ENCODE measurements at places on chromosomes 3 and 15.
A peak's percentile ranks its signal among the peaks of the same experiment; 100 is the strongest.

DNA sequence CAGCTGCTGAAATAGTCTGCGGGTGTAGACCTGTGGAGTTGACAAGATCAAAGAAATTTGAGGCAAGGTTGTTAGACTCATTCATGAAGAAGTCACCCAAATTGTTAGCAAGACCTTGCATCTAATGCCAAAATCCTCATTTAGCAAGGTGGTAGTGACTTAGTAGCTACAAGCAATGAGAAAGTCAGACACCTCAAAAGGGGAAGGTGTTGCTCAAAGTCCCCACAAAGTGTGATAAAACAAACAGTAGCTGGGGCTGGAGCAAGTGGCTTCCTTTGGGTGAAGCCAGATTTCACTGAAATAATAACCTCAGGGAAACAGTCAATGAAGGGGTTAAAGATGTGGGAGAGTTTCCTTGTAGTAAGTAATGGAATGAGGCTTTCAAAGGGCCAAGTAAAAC lies 44.9 kb downstream of the CD86 start:
- DNase-seq, result no peak

- DNase-seq, result peak; percentile 40
These were observed 2.3 kb upstream of the TLE3 start for GRCh38 chr15:70099967-70100473.

DNA sequence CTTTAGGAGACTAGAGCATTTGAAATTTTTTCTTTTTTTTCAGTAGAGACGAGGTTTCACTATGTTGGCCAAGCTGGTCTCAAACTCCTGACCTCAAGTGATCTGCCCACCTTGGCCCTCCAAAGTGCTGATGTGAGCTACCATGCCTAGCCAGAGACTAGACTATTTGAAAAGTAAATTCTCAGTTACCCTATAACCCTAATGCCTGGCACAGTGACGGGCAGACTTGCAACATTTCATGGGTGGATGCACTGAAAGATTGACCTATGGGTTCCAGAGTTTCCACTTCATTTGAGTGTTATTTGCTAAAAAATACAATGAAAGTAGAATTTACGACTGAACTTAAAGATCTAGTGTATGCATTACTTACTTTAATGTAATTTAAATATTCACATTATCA lies 45.7 kb upstream of the LIPC start:
- no peak for DNase-seq

- no peak for DNase-seq
These were observed 68.5 kb downstream of the MYO1E start for GRCh38 chr15:59304034-59304795.

DNA sequence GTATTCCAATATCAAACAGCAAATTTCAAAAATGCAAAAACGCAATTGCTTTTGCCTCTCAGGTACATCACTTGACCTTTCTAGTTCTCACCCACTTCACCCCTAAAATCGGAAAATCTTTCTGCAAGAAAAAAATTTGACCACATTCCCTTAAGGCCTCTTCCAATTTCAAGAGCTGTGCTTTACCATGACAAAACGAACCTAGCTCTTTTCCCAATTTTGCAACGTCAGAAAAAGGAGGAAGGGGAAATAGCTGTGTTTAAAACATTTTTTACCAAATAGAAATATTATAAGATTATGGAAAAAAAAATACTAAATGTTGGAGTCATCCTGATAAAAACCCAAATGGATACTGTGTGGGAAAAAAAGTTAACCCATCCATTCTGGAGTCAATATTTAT lies 1.1 kb upstream of the NR2C2 start:
- no peak for DNase-seq

GRCh38 chr3:56173601-56174000 lies 294.7 kb downstream of the ERC2 start:
- DNase-seq, result no peak

- no peak for DNase-seq
These were observed 88.3 kb upstream of the PRR23C start for GRCh38 chr3:139132976-139133375.

- DNase-seq, result no peak
These were observed 106.3 kb upstream of the BFSP2 start for GRCh38 chr3:133293397-133294110.

- DNase-seq, result no peak
These were observed 12.5 kb upstream of the PLA2G4E start for GRCh38 chr15:42033214-42033873.

DNA sequence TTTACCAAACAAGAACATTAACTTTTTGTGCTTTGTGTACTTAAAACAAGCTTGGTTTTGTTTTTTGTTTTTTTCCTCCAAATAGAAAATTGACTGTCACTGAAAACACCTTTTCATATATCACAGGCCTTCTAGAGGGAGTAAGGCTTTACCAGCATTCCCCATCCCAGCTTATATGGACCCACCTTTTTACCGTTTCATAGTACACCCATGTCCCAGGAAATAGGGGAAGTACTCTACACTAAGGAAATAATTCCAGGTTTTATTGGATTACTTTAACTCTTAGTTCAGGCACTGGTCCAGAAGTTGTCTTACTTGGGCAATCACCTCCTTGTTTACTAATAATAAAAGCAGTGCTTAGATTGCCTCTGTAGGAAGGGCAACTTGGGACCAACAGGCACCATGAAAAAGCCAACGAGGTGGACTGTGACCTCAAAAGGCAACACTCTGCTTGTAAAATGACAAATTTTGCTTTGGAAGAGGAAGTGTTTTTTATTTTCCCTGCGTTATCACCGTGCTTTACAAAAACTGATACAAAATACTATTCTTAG lies 26.2 kb downstream of the HMG20A start:
- no peak for DNase-seq

- DNase-seq, result no peak
These were observed 252.0 kb upstream of the VEPH1 start for GRCh38 chr3:157755233-157755632.

DNA sequence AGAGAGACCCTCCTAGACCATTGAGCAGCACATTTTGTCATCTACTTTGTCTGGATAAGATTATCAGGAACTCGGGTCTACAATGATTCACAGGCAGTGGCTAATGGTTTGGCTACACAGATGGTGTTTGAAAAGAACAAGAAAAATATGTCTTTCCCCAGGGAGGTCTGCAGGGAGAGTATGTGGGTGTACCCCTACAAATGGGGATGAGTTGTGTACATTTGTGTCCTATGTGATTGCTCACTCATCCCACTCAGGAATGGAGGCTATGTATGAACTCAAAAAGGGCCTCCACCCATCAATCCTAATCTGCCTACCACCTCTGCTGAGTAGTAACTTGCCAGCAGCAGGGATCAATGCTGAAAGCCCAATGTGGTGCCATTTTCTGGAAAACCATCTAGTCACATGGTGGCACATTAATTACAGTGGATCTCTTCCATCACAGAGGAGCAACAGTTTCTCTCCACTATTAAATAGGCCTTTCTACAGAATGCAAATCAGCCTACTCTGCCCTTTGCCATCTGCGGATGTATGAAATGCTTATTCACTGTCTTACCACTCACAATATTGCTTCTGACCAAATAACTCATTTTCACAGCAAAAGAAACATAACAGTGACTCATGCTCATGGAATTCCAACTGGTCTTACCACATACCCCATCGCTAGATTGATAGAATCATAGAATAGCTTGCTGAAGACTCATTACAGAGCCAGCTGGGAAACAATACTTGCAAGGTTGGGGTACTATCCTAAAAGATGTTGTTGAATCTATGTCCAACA lies 48.3 kb upstream of the TRIM42 start:
- peak; percentile 15 for DNase-seq

GRCh38 chr3:88369337-88369736 lies 219.6 kb downstream of the C3orf38 start:
- DNase-seq, result no peak

- no peak for DNase-seq
These were observed 5.8 kb downstream of the B2M start for GRCh38 chr15:44716983-44717602.

GRCh38 chr15:100692671-100693070 lies 90.3 kb downstream of the ASB7 start:
- no peak for DNase-seq
